ENCODE measurements at places on chromosomes 1 and 21.
A peak's percentile ranks its signal among the peaks of the same experiment; 100 is the strongest.

GRCh38 chr1:118960567-118961136 is 27.5 kb downstream of the TBX15 start:
- no peak for DNase-seq

DNA sequence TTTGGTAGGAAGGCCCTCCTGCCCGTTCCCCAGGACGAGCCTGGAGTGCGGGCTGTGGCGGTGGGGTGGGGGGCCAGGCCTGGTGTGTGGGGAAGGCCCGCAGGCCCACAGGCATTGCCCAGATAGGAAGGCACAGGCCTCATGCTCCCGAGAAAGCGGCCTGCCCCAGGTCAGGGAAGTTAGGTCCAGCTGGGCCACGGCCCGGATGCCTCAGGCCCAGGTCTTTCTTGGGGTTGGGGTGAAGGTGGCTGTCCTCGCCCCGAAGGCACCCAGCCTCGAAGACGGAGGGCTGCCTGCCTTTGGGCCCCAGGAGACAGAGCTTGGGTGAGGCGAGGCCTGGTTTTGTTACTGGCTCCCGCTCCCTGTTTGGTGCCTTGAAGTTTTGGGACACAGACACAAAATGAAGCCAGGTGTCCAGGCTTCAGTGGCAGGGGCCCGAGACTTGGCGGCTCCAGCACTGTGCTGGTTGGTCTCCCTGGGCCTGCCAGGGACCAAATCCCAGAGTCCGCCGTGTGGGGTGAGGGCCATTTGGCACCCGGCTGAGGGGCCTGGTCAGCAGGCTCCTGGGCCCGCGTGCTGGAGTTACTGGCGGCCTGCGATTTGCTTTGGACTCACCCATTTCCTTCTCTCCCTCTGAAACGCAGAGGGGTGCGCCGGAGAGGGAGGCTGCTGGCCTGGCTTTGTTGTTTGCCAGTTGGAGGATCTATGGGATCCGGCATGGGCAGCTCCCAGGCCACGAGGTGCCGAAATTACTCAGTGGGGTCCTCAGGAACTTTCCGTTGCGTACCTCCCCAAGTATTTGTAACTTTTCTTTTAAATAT is 2.0 kb downstream of the SKI start:
- DNase-seq, result no peak

DNA sequence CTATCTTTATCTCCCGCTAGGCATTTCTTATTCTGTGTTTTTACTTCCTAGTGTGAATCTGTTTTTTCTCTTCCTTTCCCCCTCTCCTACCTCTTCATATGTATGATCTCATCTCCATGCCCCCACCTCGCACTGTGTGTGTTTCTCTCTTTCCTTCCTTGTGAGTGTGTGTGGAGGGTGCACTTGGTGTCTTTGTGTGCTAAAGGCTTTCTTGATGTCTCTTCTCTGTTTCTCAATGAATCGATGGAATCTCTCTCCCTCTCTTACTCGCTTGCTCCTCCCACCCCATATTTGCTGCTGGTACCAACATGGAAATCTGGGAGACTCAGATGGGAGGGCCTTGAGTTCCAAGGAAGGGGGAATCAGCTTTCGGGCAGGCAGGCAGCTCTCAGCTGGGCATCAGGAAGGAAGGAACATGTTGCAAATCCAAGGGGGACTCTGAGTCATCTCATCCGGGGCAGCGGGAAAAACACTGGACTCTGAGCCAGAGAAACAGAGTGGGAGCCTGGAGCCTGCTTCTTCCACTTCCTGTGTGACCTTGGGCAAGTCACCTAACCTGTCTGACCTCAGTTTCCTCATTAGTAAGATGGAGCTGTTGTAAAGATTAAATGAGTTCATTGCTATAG is 147.5 kb downstream of the PTPRU start:
- no peak for DNase-seq

DNA sequence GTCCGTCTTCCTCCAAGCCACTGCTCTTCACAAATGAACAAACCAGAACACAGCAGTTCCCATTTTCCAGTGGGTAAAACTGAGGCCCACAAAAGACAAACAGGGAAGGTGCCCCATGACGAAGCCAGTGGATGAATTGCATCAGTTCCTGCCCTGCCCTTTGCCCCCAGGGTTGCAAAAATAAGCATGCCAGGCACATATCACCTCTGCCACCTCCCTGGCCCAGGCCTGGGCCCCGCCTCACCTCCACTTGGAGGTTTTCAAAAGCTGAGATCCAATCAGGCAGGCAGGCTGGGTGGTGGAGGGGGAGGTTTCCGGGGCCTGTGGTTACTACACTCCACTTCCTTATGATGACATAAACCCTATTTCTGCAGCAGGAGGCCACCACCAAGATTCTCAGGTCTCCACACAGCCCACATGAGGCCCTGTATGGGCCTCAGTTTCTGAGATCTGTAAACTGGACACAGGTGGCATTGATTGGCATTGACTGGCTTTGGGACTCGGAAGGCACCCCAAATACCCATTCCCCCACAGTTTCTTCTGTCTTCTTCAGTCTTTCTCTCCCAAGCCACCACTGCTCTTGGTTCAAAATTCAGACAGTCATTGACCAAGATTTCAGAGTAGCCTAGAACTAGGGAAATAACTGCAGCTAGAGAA is 4.1 kb downstream of the KIF21B start:
- DNase-seq, result peak; percentile 83

All from effector memory CD8-positive, alpha-beta T cell (primary cell).